Body of pancreas (tissue), 4 donors: ENCODE measurements at places on chromosomes 2 and 18. TPM values are rescaled to one million over a fixed set of nuclear protein-coding genes. Genes with fewer than 3 reads are reported as not detected.

Gene C2orf78
- not detected for total RNA-seq

Gene AGXT
- total RNA-seq: 1.6 TPM

Gene C2orf66
- 0.33 TPM for total RNA-seq

Gene FBXO15
- total RNA-seq: 1.0 TPM

Gene VIL1
- 15.3 TPM for total RNA-seq

Gene HYCC2
- 24.7 TPM for total RNA-seq

Gene ELAC1
- 10.2 TPM for total RNA-seq

Gene BCL11A
- total RNA-seq: 16.2 TPM

Gene ADAM23
- total RNA-seq: 0.26 TPM

Gene SPHKAP
- total RNA-seq: not detected

Gene REG3A
- total RNA-seq: 351 TPM

Gene TUBA4B
- total RNA-seq: not detected

Gene IGFBP2
- 170 TPM for total RNA-seq

Gene OTX1
- total RNA-seq: not detected

Gene SPR
- 62.6 TPM for total RNA-seq

Gene LAMA1
- 0.99 TPM for total RNA-seq

Gene METTL21A
- 17.4 TPM for total RNA-seq
